ENCODE measurements at places on chromosomes 1 and 21.

DNA sequence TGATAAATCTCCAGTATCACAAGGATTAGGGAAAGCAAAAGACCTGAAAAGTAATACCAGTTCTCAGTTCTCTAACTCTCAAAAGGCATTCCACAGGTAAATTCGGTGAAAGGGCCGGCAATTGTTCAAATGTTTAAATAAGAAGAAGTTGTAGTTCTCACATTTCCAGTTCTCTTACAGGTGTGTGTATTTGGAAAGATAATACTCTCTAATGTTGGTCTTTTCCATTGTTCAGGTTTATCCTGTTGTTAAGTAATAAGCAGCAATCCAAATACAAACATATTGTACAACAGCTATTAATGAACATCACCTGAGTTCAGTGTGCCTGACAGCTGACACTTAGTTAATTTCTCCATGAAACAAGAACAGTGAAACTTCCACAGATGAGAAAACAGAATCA is 13.2 kb upstream of the PRKAB2 start:
- DNase-seq = no peak

DNA sequence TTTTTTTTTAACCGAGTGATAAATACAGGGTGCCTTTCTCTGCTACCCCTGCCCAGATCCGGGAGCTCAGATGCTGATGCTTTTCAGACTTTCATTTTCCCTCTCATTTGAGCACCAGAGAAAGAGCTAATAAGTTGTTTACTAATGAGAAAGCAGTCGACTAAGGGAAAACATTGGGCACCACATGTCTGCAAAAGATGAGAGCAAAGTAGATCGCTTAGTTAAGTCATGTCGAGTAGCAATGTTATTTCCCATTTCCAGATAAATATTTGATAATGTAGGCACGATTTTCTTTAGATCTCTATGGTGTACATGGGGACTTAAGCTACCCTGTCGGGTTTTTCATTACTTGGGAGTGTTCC is 1.2 kb downstream of the PKN2 start:
- DNase-seq = no peak

- no peak for DNase-seq
These were observed 4.5 kb upstream of the KLF17 start for GRCh38 chr1:44114098-44114497.

DNA sequence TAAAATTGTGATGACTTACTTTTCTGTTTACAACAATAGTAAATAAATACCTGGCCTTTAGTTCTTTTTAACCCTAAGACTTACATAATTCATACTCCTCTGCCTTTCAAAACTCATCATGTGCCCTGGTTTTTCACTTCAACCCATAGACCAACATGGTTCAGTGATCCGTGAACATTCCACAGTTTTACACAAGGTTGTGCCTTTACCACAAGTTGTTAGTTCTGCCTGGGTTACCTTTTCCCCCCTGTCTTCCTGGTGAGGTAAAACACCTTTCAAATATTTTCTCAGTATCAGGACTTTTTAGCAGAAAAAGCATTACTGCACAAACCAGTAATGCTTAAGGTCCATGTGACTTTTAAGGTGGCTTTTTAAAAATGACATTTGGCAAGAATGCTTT is 1466.4 kb downstream of the PLA2G4A start:
- no peak for DNase-seq

DNA sequence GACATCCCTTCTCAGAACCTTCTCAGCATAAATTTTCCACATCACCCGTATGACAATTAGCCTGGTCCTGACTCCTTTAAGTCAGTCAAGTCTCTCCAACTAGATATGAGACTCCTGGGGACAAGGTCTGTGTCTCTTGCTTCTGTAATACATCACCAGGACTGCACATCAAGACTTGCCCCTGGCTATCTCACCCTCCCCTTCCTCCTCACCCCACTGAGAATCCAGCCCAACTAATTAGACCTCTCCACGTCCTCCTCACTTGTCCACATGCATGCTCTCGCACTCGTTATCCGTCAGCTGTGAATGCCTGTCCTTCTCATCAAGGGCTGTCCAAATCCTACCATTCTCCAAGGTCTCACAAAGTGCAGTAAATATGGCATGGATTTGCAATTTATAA is 542.8 kb downstream of the PTPRU start:
- no peak for DNase-seq

DNA sequence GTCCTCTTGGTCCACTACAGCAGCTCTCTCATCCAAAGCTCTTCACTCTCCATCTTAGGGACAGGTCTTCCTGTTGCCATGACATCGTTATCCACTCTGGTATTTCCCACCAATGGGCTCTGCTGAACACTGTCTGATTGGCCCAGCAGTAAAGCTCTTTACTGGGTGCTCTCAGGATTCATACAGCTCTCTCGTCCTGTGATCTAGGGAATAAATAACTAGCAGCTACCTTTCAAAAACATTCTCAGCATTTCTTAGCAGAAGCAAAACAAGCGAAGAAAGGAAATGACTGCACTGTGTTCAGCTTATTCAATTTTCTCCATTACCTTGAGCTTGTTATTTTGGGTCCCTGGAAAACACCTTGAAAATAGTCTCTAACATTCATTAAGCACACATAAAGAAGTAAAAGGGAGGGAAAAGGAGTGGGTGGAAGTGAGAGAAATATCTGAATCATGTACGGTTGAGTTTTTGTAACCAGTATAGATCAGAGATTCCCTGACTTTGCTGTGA is 163.4 kb upstream of the SGIP1 start:
- DNase-seq = no peak

GRCh38 chr1:19405195-19405760 is 80.1 kb downstream of the CAPZB start:
- DNase-seq = no peak
